Femur (tissue), 1 donor: ENCODE measurements at places on chromosomes 7 and 10.

GRCh38 chr7:71761336-71761735 is 629.4 kb downstream of the GALNT17 start:
- no peak for DNase-seq

DNA sequence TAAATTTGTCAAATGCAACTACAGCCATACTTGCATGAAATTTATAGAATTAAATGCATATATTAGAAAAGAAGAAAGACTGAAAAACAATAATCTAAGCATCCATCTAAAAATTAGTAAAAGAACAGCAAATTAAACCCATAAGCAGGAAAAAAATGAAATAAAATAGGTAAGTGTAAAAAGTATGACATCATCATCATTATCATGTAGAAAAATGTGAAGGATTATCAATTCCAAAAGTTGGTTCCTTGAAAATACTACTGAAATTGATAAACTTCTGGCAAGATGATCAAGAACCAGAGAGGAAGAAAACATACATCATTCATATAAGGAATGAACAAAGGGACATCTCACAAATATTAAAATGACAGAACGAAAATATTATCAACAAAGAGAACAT is 19.6 kb upstream of the HECW1 start:
- DNase-seq: no peak

GRCh38 chr10:126177417-126178030 is 210.8 kb downstream of the ADAM12 start:
- DNase-seq: no peak

GRCh38 chr7:84970670-84971069 is 216.2 kb downstream of the SEMA3D start:
- no peak for DNase-seq

- DNase-seq: no peak
Measured at GRCh38 chr7:50367100-50367499, 62.6 kb downstream of the IKZF1 start.

GRCh38 chr7:92615861-92616260 is 25.7 kb upstream of the FAM133B start:
- no peak for DNase-seq

- DNase-seq: no peak
Measured at GRCh38 chr7:20441991-20442441, 111.3 kb downstream of the ITGB8 start.

DNA sequence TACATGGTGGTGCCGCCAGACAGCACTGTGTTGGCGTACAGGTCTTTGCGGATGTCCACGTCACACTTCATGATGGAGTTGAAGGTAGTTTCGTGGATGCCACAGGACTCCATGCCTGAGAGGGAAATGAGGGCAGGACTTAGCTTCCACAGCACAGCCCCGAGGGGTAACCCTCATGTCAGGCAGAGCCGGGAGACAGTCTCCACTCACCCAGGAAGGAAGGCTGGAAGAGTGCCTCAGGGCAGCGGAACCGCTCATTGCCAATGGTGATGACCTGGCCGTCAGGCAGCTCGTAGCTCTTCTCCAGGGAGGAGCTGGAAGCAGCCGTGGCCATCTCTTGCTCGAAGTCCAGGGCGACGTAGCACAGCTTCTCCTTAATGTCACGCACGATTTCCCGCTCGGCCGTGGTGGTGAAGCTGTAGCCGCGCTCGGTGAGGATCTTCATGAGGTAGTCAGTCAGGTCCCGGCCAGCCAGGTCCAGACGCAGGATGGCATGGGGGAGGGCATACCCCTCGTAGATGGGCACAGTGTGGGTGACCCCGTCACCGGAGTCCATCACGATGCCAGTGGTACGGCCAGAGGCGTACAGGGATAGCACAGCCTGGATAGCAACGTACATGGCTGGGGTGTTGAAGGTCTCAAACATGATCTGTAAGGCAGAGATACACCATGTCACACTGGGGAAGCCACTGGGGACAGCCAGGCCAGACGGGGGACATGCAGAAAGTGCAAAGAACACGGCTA is 104.6 kb upstream of the TNRC18 start:
- DNase-seq: peak; percentile 42

DNA sequence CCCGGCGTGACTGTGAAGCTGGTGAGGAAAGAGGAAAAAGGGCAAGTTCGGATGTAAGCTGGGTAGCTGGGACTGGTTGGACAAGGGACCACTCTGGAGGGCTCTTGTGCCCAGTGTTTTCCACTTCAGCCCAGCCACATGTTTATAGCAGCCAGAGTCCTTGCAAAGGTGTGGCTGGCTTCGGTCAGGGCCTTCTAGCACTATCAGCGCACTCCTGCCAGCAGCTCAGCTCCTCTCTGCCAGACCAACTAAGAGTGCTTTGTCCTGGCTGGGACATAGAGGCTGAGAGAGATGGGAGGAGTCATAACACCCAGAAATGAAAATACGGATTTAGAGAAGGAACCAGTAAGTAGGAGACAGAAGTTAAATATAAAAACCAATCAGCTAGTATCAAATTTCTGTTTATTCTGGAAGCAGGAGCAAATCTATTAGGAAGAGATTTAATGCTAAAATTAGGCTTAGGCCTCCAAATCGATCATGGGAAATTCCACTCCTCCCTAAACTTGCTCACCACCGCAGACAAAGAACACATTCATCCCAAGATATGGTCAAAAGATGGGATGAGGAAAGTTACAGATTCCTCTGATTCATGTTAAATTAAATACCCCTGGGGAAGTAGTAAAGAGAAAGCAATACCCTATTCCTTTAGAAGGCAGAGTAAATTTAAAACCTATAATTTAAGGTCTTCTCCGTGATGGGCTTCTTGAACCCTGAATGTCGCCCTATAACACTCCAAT is 135.0 kb downstream of the RALA start:
- DNase-seq: peak; percentile 65

- DNase-seq: no peak
Measured at GRCh38 chr10:70541736-70542564, 60.6 kb downstream of the PRF1 start.

DNA sequence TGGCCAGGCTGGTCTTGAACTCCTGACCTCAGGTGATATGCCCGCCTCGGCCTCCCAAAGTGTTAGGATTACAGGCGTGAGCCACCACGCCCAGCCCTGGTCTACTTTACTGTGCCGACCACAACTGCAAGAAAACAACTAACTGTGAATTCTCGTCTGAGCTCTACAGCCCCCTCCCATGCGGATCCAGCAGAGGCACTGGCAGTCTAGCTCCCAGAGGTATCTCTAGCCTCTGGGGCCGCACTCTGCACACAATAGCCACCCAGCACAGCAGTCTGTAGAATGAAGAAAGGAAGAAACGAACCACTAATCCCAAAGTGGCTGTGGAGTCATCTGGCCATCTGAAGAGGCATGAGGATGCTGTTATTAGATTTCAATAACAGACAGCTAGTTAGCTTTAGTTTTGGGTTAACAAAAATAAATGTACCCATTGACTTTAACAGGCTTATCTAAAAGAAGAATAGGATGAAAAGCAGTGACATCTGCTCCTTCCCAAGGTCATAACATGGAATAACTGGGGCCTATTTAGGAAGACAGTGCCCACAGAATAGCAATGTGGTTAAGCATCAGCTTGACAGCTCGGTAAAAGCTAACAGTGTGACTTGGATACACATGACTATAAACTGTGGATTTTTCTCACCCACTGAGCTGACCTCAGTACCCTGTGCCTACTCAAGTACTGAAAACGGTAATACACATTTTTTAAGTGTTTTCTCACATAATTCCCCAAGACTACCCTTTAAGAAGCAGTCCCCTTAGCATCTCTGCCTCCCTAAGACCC is 131.9 kb downstream of the TNS3 start:
- DNase-seq: no peak

GRCh38 chr10:92742331-92743228 is 52.8 kb downstream of the HHEX start:
- DNase-seq: no peak

DNA sequence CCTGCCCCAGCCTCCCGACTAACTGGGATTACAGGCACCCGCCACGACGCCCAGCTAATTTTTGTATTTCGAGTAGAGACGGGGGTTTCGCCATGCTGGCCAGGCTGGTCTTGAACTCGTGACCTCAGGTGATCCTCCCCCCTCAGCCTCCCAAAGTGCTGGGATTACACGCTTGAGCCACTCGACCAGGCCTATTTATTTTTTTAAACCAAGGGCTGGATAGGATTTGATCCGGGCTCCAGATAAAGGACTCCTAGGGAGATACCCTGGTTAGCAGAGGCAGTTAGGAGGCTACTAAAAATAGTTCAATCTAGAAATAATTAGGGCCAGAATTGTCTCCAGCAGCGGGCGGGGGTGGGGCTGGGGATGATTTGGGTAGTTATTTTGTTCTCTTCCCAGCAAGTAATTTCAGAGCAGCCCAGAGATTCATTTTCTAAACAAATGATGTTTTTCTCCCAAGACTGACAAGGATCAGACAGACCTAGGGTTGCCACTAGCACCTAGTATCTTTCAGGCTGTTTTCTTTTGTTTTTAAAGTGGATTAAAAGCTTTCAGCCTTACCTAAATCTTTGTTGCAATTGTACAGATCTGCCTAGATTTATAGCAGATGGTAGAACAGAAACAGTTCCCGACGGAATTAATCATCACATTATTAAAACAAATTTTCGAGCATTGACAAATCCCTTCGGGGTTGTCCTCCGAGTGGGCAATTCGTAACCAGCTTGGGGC is 859 bp upstream of the SMC3 start:
- no peak for DNase-seq

DNA sequence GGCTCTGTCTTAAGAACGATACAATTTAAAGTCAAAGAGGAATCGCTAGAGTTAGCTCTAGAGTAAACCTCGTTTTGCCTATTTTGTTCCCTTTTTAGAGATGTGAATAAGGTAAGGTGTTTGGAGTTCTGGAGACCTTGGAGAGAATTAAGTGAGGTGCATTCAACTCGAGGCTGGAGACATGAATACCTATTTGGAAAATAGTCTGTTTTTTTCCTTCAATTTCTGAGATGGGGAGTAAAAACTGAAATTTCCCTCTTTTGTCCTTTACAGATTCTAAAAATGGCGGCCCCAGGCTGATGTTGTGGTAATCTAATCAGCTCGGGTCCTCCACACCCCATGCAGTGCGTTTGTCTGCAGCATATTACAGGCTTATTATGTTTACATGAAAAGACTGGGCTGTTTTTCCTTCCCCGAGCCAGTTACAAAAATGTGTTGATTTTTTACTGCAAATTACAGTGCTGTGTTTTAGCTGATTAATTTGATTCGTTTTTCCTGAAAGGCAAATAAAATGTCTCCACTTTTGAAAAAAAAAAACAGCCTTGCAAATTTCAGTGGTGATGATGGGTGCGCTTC is 1.5 kb downstream of the KMT2E start:
- DNase-seq: peak; percentile 40

DNA sequence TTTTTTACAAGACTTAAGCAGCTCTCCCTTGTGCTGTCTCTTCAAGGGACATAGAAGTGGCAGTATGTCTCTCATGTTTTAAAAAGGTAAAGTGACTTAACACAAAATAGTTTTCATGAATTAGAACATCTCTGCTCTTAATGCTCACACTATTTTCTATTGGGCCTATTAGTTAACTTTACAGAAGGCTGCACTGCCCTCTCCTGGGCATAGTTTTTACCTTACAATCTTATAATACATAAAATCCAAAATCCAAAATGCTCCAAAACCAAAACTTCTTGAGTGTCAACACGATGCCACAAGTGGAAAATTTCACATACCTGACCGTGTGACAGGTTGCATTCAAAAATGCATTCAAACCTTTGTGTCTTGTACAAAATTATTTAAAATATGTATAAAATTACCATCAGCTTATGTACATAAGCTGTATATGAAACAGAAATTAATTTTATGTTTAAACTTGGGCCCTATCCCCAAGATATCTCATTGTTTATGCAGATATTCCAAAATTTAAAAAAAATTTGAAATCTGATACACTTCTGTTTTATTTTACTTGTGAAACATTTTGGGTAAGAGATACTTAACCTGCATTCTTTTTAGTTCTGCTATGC is 25.8 kb downstream of the TES start:
- peak; percentile 44 for DNase-seq

DNA sequence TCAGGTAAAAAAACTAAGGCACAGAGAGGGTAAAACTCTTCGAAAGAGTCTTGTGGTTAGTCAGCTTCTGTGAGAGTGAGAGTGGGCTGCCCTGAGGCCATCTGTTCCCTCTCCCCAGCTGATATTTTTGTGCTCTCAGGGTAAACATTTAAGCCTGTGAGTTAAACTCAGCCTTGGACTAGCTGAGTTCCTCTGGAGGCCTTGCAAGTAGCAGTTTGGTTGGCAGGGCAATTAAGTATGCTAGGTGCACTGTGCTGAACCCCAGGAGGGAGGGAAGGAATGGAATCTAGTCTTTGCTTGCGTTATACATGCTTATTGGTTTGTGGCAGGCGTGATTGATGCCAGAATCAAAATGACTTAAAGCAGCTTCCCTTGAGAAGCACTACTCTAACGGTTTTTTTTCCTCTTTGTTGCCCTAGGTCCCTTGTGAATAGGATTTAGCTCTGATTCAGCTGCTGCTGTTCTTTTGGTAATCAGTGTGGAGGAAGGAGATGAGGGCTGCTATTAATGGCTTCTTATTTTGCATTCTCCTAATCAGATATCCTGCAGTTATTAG is 140.2 kb downstream of the AUTS2 start:
- DNase-seq: peak; percentile 24

DNA sequence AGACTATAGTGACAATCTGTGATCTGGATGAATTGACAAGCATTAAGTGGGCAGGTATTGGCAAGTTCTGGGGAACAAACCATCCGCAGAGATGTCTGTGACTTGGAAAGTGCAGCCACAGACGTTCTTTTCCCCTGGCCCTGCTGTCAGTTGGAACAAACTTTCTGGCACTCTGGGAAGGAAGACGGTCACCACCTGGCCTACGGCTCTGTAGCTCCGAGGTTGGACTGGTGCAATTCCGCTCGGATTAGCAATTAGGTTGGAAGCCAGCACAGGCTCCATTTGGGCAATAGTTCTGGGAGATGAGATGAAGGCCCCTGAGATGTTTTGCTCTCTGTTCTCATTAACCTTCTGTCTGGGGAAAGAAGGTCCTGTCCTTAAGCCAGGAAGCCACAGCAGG is 437.5 kb downstream of the CALN1 start:
- DNase-seq: no peak

GRCh38 chr10:76632767-76633051 is 1004.9 kb downstream of the KCNMA1 start:
- DNase-seq: no peak

DNA sequence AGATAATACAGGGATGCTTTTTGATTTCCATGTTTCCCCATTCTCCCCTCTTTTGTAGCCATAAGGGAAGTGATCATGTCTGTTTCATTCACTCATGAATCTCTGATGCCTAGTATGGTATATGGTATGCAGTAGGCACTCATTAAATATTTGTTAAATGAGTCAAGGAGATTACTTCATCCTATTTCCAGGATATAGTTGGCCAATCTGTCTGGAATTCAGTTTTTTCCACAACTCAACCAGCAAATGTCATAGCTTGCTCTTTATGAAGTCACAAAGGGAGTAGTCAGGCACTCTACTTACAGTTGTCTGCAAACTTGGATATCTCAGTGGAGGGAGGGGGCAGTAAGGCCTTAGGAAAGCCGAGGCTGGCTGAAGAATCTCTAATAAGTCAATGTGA is 853.6 kb downstream of the LRMDA start:
- no peak for DNase-seq

DNA sequence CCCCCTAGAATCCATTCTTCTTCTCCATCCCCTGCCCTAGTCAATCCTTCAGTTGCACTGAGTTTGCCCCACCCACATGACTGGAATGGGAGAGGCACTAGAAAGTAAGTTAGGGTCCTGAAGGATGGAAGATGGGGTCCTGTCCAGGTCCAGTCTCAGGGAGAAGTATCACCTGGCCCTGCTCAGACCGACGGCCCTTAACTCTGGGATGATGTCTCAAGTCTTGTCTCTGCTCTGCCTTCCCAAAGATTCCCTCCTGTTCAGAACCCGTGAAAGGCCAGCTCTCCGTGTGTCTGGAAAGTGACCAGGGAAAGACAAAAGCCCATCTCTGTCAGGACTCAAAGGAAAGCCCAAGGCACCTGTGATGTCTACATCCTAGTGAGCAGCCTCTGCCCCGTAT is 88.8 kb downstream of the OAT start:
- DNase-seq: no peak
